ENCODE measurements at places on chromosomes 3 and 15. TPM values are rescaled to one million over a fixed set of nuclear protein-coding genes. Genes with fewer than 3 reads are reported as not detected.

Gene SNX22
- total RNA-seq, result 0.78 TPM

Gene C3orf85
- total RNA-seq, result not detected

Gene SLC12A1
- 0.14 TPM for total RNA-seq

Gene XCR1
- not detected for total RNA-seq

Gene SLC6A1
- not detected for total RNA-seq

Gene AMIGO3
- not detected for total RNA-seq

Data from mesothelial cell of epicardium (in vitro differentiated cells).